Stimulated activated naive CD8-positive, alpha-beta T cell treated with anti-CD3 and anti-CD28 coated beads, Interleukin-15, Interleukin-2, amounts not matched to agents 100 U/mL and 50 U/mL, for 24 hours (primary cell): ENCODE measurements at places on chromosomes 3 and 15.
A peak's percentile ranks its signal among the peaks of the same experiment; 100 is the strongest.

DNA sequence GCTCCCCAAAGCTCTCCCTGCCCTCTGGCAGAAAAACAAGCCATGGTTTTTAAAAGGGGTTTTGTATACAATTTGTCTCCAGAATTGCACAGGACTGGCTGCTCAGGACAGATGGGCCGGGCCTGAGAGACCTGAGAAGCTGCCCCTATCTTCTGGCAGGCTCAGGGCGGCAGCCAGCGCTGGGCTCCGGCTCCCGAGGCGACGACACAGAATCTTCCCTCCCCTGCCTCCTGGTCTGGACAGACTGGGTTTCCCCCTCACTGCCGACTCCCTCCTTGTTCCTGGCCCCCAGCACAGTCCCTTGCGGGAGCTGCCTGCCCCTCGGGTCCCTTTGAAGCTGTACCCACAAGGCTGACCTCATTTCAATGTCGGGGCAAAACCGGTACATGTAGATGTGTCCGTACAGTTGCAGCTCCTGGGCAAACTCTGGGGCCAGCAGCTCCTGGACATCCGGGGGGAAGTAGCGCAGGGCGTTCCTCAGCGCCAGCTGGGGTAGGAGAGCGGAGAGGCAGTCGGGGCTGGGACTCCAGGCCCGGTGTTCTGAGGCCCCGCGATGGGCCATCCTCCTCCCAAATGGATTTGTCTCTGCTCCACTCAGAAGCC lies 7.2 kb downstream of the UROC1 start:
- no peak for DNase-seq

- no peak for DNase-seq
Observed at GRCh38 chr3:172076212-172076611, 36.8 kb downstream of the FNDC3B start.

DNA sequence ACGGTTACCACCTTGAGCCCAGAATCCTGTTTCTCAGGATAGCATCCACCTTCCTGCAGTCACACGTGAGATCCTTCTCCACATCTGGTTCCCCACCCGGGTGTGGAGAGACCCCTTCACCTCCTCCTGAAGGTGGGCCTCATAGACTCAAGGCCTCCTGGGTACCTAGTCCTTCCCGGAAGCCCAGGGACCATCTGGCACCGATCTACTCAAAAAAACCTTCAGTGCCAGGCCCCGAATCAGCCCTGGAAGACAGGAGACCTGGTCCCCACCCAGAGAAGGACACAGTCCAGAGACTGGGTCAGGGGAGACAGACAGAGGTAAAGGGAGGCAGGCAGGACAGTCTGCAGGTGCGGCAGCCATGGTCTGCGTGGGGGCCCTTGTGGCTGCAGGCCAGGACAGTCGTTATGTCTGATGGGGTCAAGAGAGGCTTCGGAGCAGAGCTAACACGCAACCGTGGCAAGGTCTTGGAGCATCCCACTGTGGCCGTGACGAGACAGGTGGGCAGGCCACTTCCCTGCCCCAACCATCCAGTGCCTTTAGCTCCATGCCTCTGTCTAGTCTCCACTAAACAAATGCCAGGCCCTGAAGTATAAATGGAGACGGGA lies 112.2 kb upstream of the ABHD17C start:
- no peak for DNase-seq

GRCh38 chr3:49966233-49966942 lies 26.4 kb downstream of the RBM6 start:
- DNase-seq = no peak

- DNase-seq = no peak
Observed at GRCh38 chr3:37266809-37267208, 92.4 kb upstream of the LRRFIP2 start.

GRCh38 chr3:143978263-143978631 lies 6.6 kb downstream of the DIPK2A start:
- DNase-seq = no peak

DNA sequence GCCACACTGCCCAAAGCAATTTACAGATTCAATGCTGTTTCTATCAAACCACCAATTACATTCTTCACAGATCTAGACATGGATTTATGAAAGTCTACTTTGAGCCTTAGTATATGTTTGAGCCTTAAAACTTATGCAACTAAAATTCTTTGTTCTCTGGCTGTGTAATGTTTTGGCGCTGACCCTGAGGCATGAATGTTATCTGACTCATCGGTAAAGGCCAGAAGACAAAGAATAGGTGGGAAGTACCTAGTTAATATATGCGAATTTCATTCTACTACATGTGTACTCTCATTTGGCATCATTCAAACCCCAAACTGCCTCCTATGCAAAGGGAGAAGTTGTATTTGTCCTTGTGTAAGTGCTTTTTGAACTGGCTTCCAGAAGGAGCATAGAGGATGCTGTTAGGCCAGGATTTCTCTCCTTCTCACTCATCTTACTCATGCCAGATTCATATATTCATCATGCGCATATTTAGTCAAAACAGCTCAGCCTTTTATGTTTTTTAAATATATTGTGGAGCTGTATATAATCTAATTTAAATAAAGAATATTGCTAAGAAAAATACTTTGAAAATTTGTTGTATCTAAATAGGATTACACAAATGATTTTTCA lies 204.2 kb downstream of the NFKBIZ start:
- no peak for DNase-seq

- DNase-seq = no peak
Observed at GRCh38 chr3:140571836-140572235, 106.0 kb upstream of the TRIM42 start.

DNA sequence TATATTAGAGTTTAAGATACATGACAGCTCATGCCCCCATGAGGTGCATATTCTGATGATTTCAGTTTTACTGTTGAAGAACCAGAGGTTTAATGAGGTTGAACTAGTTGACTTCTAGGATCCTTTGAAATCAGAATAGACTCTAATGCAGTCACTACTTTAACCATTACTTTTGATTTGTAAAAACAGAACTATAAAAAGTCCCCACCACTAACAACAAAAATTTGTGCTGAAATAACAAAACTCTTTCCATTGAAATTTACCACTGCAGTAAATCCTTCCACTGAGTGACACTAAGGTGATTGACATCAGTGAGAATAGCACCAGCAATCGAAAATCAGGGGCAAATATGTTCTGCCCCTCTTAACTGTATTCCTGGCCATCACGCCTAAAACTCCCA lies 214.1 kb downstream of the SHQ1 start:
- no peak for DNase-seq

DNA sequence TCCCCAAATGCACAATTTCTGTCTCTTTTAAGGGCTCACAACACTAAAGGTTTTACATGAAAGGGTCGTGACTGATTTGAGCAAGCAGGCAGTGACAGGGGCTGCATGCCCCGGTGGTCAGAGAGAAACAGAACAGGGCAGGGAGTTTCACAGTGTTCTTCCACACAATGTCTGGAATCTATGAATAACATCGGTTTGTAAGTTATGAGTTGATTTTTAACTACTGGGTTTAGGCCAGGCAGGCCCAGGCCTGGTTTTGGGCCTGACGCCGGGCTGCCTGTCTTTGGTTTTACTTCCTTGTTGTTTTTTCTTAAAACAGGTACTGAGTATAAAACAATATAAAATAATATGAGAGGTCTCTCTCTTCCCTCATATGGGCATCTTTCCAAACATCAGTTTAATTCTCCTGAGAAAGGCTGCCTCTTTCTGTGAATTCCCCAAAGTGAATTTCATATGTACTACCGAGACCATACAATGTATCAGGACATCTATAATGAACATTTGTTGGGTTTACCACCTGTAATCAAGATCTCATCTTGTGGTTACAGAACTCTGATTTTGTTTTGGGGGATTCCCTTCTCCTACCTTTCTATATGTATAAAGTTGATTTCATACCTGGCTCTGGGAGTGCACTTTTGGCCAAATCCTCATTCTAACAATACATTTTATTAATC lies 74.4 kb downstream of the CD200 start:
- DNase-seq = peak; percentile 12

GRCh38 chr3:123884993-123885392 lies 861 bp upstream of the MYLK start:
- no peak for DNase-seq

DNA sequence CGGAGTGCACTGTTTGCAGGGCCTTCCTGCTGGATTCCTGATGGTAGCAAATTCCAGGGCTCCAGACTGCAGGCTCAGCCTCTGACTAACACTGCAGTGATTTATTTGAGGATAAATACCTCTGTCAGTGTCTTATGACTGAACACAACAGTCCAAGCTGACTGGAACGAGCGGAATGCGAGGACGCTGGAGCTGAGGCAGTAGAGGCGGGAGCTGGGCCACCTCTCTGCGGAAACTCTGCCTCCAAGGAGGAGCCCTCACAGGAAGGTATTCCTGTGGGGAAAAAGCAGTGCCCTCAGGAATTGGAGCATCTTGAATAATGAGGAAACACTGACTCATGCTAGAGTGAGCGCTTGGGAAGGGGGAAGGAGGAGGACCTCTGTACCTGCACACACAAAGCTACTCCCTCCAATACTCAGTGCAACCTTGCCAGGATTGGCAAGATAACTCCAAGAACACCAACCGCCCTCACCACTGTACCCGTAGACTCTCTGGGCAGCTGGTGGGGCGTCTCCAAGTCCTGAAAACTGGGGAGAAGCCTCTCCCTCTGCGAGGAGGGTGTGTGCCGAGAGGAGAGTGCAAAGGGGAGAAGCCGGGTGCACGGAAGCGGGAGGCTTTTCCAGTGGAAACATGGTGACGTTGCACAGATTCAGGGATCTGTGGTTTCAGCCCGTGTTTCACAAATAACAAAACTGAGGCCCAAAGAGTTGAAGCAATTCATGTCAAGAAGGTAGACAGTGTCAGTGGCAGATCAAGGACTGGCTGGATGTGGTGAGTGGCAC lies 43.0 kb downstream of the VGLL4 start:
- DNase-seq = no peak

- no peak for DNase-seq
Observed at GRCh38 chr3:45980229-45980813, 15.3 kb downstream of the FYCO1 start.

- DNase-seq = no peak
Observed at GRCh38 chr3:61522060-61522459, 39.3 kb upstream of the PTPRG start.

DNA sequence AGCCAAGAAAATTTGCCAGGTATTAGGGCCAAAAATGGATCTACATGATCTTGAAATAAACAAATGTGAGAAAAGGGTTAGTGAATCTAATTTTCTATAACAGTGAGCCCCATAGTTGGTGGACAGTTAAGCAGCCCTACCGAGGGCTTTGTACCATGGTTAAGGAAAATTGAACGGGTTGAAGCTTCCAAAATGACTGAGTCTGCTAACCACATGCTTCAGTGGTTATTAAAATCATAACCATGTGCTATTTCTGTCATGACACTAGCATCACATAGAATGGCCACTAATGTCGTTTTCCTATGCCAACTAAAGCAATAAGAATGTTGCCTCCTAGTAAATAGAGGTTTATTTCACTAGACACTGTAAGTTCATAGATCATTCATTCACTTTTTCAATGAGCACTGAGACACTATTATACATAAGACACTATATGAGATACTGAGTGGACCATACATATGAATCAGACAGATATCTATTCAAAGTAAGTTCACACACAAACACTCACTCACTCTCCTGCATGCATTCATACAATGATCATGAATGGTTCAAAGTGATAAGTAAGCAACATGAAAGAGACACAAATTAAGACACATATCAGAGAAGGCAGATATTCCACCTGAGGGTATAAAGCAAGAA lies 4.3 kb downstream of the SST start:
- DNase-seq = no peak

- no peak for DNase-seq
Observed at GRCh38 chr3:20190991-20191390, 5.0 kb upstream of the SGO1 start.

DNA sequence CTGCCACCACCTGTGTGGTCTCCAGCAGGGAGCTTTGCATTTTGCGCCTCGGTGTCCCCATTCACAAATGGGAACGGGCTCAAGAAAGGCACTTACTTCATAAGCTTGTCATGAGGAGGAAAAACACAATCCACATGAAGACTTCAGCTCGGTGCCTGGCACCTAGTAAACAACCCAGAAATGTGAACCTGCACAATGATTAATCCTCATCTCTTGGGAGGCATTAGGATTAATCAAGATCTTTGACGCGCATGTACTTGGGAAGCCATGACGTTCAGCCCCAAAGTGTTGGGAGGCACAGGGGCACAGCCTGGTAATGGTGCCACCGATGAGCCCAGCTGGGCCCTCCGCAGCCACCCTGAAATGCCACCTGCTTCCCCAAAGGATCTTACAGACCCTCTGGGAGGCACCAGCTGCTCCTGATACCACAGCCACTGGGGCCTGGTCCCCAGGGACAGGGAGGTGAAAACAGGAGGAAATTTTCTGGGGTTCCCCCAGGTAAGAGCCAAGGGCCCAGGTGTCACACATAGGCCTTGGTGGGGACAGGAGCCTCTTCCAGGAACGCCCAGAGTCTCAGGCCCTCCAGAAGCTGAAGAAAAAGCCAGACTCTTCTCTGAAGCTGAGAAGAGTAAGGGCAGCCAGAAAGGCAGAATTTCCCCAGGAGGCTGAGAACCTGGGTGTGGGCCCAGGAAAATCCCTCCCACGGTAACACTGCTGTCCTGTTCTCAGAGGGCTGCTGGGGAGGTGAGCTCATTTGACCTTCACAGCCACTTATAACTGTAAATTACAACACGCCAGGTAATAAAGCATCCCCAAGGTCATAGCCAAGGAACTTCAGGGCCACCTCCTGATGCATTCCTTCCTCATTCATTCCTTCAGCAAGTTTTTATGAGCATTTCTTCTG lies 507.5 kb downstream of the SHQ1 start:
- peak; percentile 17 for DNase-seq

GRCh38 chr3:68958932-68959331 lies 26.6 kb upstream of the TAFA4 start:
- DNase-seq = no peak

DNA sequence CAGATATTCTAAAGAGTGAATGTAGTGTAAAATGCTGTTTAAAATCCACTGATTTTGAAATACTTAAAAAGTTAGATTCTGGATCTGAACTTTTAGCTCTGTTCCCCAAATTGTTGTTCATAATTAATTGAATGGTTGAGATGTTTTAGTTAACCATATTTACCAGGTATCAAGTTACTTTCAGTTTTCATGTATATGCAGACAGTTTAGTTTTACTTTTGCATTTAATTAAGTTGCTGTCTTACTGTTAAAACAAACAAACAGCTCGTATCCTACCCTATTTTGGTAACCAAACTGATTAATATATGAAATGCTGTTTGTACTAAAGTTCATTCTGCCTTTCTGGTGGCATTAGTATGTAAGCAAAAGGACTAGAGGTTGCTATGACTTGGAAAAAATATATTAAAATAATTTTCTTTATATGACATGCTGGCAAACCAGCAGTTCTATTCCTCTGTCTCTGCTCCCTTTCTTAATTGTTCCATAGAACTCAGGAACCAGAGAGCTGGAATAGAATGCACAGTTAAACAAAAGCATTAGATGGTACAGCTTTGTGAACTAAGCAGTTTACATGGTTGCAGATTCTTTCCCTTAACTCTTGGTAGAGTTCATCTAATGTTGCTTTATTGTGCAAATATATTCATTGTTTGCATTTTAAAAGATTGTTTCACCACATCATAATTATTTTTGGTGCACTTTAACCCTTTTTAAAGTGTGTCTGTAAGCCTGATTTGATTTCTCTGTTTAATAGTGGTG lies 39.5 kb upstream of the SCAANT1 start:
- no peak for DNase-seq
